ENCODE measurements at places on chromosomes 7 and 10.

DNA sequence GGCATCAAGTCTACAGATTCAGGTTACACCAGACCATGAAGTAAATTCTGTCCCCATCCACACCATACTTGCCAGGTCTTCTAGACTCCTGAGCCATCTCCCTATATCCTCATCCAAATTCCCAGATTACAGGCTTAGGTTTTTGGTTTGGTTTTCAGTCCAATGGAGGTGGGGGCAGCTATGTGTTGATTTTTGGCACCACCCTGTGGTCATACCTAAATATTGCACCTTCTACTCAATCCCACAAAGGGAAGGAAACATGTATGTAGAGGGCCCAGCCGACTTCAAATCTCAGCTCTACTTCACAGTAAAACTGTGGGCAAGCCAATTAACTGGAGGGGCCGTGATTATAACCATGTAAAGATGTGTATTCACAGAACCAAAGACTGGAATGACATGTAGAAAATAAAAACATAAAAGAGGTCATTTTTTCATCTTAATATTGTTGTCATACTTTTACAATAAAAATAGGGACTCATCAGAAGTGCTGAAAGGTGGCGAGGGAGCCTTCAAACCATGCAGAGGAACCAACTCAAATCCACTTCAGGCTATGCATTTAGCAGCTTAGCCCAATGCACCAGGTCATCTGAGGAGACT lies 19.8 kb downstream of the ERCC6 start:
- peak; percentile 12 for DNase-seq

DNA sequence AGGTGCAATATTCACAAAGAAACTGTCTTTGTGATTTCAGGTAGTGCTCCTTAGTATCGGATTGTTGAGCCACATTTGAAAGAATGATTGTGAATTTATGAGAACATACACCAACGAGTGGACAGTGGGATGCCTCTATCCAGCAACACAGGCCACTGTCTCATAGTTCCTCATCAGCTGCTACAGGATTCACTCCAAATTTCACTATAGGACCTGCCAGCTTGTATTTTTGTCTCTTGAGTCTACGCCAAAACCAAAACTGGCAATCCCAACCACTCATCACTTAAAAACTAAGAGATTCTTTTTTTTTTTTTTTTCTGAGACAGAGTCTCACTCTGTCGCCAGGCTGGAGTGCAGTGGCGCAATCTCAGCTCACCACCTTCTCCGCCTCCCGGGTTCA lies 964.5 kb downstream of the CNTNAP2 start:
- no peak for DNase-seq

GRCh38 chr7:2106924-2107323 lies 125.8 kb downstream of the MAD1L1 start:
- DNase-seq, result no peak

DNA sequence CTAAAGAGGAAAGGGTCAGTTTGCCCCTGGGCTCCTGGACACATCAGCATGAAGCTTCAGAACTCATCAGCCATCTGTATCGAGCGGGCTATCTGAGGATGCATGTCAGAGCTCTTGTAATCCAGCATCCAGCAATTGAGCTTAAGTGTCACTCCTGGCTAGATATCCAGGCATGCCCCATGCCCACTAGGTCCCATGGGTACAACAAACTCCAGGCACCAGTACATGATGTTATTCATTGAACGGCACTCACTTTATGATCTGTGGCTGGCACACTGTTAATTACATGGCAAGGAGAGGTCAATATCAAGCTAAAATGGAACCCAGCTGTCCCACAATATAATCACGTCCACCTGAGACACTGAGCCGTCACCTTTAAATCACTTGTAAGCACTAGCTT lies 274.2 kb downstream of the ELMO1 start:
- no peak for DNase-seq

DNA sequence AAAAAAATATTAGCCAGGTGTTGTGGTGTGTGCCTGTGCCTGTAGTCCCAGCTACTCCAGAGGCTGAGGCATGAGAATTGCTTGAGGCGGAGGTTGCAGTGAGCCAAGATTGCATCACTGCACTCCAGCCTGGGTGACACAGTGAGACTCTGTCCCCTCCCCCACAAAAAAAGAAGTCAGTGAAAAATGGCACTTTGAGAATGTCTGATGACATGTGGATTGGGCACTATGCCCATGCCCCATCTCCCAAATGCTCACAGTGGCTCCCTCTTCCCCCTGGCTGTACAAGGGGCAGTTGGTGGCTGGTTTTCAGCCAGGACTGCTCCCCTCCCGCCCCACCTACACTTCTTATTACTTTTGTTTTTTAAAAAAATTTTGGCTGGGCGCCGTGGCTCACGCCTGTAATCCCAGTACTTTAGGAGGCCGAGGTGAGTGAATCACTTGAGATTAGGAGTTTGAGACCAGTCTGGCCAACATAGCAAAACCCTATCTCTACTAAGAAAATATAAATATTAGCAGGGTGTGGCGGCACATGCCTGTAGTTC lies 26.1 kb downstream of the IL15RA start:
- DNase-seq, result no peak

GRCh38 chr10:23826421-23826820 lies 382.5 kb upstream of the KIAA1217 start:
- DNase-seq, result peak; percentile 40

DNA sequence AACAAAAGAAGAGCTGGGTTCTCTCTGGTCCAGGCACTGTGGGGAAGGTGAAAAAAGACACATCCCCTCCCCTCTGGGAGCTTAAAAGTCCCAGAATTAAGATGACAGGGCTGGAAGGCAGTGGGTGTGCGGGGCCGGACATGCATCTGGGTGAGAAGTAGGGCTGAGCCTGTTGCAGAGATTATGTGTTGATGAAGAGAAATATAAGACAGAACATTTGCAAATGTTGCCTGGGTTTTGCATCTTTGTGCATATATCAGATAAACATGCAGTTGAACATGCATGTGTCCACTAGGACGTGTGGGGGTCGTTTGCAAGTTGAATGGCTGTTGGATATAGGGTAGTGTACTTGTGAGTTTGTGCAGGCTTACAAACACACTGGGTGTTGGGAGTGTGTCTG lies 94.3 kb upstream of the PPIF start:
- DNase-seq, result no peak

DNA sequence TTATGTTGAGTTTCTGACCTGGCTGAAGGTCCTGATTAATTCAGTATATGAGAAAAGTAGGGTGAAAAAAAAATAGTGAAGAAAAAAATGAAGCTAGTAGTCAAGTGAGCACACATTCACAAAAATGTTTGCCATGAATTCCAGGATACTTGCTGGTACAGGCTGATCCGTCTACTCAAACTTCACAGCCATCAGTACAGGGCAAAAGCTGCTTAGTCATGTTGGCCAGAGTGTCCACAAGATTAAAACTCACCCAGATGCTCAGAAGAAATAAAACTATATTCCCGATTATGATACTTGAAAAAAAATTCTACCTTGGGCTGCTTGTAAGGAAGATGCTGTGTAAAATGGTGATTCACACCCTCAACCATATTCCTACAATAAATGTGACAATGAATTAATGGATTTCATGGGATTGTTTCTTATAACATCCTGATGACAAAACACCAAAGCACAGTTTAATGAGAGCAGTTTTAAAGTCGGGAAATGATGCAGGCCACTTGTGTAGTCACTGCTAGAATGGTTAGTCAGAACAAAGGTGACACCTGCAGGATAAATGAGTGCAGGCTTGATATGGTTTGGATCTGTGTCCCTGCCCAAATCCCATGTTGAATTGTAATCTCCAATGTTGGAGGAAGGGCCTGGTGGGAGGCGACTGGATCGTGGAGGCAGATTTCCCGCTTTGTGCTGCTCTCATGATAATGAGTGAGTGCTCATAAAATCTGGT lies 49.2 kb upstream of the ANKRD1 start:
- DNase-seq, result no peak

DNA sequence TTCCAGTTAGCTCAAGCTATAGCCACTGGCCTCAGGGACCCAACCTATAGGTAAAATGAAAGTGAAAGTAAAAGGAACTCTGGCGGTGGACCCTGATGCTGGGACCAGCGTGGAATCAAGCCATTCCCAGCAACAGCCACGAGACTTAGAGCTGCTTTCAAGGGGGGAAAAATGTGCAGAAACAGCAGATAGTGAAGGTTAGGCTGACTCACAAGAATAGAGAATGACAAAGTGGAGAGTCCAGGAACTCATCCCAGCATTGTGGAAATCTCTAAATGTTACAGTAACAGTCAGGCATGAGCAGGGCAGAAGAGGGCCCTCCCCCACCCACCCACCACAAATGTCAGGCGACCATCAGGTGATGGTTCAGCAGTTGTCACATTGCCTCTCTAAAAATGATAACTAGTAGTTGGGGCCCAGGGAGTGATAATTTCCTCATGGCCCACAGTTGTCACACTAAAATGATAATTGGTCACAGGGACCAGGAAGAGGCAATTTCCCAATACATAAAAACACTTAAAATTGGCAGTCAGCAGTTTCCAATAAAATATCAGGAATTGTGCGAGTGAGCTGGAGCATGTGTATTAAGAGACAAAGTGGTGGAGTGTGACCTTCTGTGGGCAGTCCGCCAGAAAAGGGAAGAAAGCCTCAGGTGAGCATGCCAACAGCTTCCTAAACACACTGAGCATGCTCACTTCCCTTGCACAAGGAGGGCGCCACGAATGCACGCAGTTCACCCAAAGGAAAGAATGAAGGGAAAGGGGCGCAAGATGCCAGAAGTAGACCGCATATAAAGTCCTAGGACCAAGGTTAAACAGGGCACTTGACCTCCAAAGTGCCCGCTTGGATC lies 129.8 kb upstream of the PPP1R3A start:
- DNase-seq, result peak; percentile 64

GRCh38 chr10:11081408-11081807 lies 63.7 kb downstream of the CELF2 start:
- no peak for DNase-seq

GRCh38 chr7:6650086-6650485 lies 13.0 kb downstream of the ZNF316 start:
- DNase-seq, result no peak

DNA sequence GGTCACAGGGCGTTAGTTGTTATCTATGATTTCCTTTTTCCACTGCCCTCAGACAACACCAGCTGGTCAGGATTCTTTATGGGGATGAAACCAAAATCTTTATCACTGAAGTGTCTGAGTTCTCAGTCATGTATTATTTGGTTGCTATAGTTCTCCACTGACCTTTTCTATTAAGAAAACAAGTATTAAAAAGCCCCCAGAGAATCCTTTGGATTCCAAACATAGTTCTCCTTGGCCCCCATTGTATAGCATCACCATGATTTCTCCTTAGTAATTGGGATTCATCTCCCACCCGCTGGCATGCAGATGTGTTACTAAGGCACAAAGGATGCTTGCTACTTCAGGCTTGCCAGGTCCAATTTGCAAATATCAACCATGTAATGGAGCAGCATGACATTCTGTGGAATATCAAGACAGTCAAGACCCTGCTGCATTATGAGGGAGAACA lies 94.3 kb downstream of the IQUB start:
- DNase-seq, result no peak

GRCh38 chr10:119371704-119372663 lies 164.6 kb downstream of the GRK5 start:
- DNase-seq, result no peak

GRCh38 chr7:22860784-22861482 lies 38.3 kb upstream of the TOMM7 start:
- DNase-seq, result no peak

DNA sequence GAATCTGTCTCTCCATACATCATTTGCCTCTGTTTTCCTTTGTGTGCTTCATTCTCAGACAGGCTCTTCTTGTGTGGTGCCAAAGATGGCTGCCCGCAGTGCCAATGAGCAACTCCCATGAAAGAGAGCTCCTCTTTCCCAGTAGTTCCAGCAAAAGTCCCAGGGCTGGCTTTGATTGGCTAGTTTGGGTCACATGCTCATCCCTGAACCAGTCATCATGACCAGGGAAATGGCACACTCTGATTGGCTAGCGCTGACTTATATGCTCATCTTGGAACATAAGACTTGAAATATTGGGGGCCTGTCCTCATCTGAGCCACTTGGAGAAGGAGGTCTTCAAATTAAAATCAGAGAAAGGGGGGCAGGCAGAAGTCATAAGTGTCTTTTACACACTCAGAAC lies 112.7 kb downstream of the CDH23 start:
- DNase-seq, result no peak

DNA sequence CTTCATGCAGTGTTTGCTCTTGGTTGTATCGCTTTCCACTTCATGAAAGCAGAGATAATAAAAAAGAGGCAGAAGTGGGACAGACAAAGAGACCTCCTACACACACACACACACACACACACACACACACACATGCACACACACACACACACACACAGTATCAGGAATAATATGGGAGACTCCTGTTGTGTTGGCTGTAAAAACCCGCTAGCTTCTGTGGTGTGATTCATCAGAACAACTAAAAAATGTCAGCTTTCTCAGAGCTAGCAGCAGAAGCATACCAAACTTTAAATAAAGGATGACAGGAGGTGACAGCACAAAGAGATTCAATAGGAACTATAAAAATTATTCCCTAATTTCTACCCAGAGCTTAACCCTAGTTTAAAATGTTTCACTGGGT lies 148.2 kb upstream of the LRRTM3 start:
- DNase-seq, result no peak

DNA sequence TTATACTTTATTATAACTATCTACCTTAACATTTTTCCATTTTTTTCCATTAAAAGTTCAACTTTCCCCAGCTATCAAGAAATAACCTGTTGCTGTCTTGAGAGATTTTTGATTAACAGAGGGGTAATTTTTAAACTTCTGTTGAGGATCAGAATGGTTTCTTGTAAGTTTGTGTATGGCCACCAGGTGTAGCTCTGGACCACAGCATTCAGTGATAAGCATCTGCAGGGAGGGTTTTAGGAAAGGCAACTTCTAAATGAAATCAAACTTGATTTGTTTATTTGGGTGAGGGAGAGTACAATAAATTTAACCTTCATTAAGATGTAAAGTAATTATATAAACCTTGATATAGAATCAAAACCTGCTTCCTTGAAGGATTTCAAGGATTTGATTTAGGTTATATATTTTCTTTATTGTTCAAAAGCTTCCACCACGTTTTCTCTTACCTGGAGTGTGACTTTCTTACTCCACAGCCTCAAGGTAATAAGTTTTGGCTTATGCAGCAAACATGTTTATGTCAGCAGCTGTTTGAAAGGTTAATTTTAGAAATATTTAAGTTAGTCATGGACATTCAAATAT lies 153.3 kb downstream of the STK31 start:
- peak; percentile 21 for DNase-seq

DNA sequence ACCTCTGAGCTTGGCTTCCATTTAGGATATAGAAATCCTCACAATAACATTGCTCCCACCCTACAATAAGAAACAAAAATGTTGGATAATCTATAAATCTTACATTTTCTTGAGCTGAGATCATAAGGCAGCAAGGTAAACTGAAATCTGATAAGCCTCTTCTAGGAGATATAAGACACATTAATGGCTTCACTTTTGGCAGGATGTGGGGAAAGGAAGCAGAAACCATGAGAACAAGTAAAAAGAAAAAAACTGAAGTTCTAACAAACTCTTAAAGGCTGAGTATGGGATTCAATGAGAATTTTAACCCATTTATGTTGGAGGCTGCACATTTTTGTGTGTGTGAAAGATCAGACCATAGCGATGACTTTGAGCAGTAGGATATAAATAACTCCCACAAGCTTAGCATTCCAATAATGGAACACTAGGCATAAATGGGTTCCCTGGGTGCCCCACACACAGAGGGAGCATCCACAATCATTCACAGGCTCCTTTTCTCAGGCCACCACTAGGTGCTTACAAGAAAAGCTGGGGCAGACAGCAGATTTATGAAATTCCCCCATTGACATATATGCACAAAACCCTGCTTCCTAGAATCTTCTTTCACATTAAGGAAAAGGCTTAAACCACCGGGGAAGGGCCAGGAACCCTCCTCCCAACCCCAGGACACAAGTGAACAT lies 564.9 kb upstream of the MGMT start:
- no peak for DNase-seq

Data from HuH-7 (cell line).